Activated naive CD4-positive, alpha-beta T cell treated with Interleukin-2 at 50 U/mL for 16 hours (primary cell): ENCODE measurements at places on chromosomes 4 and X.

DNA sequence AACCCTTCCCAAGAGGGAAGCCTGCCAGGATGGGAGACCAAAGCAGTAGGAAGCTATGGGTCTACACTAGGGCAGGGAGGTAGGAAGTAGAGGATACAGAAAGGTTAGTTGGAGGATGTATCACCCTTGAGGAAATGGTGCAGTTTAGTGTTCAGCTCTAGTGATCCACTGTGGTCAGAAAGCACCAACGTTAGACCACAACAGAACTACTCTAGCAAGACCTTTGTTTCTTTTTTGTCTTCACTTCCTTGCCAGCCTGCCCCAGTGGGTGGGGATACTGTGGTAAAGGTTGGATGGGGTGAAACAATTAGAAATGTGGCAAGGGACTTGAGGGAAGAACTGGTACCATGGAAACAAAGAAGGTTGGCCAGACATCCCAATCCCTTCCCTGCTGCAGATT is 83.3 kb downstream of the DDIT4L start:
- no peak for DNase-seq

DNA sequence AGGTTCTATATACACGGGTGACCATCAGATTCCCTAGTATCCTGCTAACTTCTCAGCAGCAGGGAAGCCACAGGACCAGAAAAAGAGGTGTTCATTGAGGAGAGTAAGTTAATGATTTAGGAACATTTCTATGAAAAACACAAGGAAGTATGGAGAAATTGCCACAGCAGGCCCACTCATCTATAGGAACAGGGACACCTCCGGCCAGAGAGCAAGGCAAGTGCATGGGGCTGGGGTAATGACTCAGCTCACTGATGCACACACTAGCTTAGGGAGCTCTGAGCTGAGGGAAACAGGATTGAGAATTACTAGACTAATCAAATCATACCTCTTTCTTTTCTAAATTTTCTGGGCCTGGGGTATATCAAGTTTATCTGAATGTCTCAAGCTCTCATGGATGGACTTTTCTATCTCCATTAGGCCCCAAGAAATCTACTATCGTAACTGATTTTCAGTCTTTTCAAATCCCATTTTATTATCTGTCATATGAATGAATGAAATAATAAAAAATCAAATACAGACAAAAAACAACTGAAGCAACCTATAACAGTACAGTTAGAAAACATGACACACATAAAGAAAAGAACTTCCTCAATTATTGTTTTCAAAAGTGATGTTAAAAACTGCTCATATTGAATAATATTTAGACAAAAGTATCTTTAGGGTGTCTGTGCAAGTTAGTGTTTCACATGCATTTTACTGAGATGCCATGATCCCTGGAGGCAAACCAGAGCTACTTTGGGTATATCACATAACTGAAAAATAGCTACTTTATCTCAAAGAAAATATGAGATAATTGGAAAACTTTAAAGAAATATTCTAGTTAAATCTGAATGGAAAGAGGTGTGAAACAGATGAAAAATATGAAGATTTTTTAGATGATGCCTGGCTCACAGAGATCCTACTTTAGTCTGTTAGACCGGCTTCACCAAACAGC is 89.8 kb downstream of the FBXO8 start:
- DNase-seq: no peak

DNA sequence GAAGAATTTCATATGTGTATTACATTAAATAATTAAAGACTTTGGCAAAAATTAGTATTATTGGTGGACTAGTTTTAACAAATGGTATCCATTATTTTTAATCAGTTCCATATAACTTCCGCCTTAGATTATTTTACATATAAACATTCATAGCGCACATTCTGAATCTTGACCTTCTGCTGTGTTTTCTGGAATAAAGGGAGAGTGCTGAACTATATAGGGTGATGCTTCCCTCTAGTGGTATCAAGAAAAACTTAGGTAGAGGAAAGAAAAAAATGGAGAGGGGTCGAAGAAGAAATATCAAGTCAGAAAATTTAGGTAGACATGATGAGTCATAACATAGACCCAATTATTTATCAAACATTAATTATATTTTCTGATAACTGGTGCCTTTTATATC is 155.6 kb upstream of the PACRGL start:
- DNase-seq: no peak

DNA sequence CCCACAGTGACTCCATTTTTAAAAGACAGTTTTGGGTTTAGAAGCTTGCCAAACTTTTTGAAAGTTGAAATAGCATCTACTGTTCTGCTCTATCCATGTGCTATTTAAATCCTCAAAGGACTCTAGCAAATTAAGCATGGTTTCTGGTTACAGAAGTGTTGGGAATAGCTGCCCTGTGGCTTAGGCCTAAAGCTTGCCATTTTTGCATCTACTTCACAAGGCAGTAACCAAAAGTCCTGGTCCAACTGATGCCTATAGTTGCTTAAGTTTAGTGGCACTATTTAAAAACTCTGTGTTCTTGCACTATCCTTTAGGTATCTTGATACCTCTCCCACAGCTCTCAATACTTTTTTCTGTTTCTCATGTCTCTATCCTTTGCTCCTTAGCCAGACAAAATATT is 251.0 kb upstream of the GPC4 start:
- no peak for DNase-seq

- DNase-seq: no peak
Observed at GRCh38 chr4:136495076-136495475, 1037.2 kb downstream of the PCDH18 start.

GRCh38 chr4:156889616-156890594 is 81.7 kb downstream of the PDGFC start:
- no peak for DNase-seq

GRCh38 chrX:137742846-137743245 is 176.9 kb downstream of the ZIC3 start:
- no peak for DNase-seq
